Stimulated activated CD4-positive, alpha-beta T cell treated with anti-CD3 and anti-CD28 coated beads, TNF-alpha, amount 100 ng/mL, for 4 hours (primary cell): ENCODE measurements at places on chromosomes 4 and X.

DNA sequence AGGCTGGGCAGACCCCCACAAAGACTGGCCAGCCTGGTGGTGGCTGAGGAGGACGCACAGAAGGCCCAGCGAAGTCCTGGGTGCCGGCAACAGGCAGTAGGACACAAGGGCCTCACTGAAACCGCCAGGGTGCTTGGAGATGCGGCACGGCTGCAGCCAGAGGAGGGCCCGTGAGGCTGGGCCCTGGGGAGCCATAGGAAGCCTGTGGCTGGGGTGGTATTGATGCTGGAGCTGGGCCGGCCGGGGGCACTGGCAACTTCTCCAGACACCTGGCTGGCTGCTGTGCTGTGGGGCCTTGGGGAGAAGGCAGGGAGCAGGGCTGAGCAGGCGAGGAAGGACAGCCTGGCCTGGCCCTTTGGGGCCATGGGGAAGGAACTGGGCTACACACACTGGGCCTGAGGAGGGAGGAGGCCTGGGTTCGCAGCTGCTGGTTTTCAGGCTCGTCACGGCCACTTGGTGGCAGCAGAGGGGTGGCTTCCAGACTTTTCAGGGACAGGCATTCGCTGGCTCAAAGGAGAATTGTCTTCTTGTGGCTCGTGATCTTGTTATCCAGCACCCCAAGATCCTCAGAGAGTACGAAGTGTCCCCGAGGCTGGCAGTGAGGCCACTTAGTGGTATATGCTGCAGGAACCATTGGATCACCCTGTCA lies 37.2 kb downstream of the ATP2B3 start:
- peak; percentile 28 for DNase-seq

DNA sequence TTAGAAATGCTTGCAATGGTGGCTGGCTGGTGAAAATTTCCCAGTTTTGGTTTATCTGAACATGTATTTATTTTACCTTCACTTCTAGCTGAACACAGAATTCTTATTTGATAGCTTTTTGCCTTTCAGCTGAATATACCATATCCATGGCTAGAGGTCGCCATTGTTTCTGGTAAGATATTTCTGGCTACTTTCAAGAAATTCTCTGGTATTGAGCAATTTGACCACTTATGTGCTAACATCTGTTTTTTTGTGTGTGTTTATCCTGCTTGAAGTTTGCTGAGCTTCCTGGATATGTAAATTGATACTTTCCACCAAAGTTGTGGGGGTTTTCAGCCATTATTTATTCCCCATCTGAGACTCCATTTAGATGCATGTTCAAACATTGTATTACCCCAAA lies 75.4 kb downstream of the FBXW7 start:
- DNase-seq = no peak

- no peak for DNase-seq
These were observed 1.2 kb downstream of the ATP10D start for GRCh38 chr4:47486231-47486673.

- DNase-seq = no peak
These were observed 45.8 kb upstream of the IL21 start for GRCh38 chr4:122666527-122667245.

DNA sequence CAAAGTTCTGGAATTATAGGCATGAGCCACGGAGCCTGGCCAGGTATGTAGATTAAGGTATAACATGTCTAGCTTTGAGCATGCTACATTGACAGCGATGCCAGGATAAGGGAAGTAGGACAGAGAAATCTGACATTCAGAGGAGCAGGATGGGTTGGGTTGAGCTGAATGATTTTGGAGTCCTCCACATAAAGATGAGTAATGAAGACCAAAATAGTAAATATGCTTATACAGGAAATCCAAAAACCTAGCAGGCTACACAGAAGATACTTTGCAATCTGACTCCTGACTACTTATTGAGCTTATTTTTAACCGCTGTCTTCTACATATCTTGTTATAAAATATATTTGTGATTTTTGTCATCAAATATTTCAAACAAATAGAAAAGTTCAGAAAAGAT lies 69.7 kb downstream of the PDGFC start:
- DNase-seq = no peak

GRCh38 chr4:172050911-172051310 lies 237.7 kb downstream of the GALNTL6 start:
- DNase-seq = no peak

DNA sequence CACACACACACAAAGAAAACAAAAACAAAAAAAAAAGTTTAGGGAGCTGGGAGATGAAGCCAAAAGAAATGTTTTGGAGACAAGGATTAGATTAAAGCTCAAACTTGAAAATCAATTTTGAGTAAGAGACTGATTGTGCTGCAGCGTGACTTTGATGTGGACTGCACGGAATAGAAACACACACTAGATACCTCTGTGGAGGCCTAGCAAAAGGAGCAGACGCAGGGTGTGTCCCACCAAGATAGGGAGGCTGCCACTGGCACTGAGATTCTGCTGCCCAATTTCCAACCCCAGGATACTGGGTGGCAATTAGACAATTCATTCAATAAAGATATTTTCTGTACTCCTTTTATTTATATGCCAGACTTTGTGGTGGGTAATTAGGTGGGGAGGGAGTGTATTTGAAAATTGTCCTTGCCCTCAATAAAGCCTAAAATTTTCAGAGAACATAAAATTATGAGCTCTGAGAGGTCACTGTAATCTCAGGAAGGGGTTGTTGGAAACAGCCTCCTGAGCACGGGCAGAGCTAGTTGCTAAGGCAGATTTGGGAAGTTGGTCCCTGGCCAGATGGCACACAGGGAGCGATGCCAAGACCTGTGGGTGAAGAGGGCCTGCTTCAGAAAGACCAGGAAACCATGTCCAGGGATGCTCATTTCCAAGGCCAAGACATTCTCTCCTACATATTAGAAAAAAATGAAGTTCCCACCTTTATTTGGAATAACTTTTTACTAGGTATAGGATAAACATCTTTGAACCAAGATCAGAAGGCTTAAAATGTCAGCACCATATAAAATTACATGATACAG lies 1.9 kb upstream of the PPP3CA start:
- no peak for DNase-seq
